ENCODE measurements at places on chromosomes 3 and 15.

GRCh38 chr15:62769604-62770003 lies 272.9 kb upstream of the TPM1 start:
- no peak for DNase-seq

DNA sequence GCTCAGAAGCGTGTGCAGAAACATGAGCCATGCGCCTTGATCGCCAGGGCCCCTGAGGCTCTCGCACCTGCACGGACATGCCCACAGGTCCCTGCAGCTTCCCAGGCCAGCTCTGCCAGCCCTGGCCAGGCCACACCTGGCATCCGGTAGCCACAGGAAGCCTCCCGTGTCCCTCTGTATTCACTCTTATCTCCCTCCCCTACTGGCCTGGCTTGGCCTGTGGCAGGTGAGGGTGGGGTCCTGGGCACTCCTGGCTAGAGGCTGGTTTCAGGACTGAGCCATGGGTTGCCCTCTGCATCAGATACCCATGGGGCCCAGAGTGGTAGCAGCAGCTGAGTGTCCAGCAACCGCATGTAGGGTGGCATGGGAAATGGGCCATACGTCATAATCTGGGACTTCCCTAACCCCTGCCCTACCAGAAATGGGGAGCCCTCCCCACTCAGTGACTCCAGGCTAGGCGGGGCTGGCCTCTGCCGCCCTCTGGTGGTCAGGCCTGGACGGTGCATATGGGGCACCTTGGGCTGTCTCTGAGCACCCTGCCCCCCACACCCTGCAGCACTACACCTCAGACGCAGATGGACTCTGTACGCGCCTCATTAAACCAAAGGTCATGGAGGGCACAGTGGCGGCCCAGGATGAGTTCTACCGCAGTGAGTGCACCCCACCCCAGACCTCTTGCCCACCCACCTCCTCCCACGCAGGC lies 12.6 kb upstream of the LMAN1L start:
- peak; percentile 88 for DNase-seq

- DNase-seq, result no peak
Observed at GRCh38 chr3:168585544-168585943, 489.8 kb upstream of the GOLIM4 start.

DNA sequence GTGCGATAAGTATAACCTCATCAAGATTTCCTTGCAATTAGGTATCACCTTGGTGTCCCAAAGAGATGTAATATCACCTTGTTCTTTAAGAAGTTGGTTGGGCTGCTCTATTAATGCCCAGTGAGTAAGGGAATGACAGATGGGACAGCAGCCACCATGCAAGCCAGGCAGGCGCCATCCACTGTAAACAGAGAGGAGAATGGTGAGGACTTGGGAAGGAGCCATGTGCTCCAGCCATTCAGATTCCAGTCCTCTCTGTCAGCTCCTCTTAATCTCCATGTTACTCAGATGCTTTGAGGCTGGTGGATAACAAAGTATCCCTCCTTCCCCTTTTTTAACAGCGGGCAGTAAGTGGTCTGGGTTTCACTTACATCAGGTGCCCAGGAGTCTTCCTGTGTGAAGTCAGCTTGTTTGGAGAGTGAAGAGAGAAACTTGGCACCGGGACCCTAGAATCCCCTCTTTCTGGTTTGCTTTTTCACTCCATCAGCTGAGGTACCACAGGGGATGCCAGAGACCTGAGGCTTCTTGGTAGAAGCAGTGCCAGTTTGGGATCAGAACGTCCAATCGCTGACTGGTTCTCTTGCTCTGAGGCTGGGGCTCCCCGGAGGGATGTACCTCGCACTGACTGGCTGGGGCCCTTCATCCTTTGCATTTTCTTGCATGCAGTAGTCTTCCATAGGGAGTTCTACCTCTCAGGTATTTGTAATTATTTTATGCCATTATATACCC lies 29.5 kb downstream of the SLCO3A1 start:
- no peak for DNase-seq

GRCh38 chr3:183924956-183925355 lies 40.3 kb upstream of the PARL start:
- no peak for DNase-seq

GRCh38 chr3:157201648-157202278 lies 41.8 kb upstream of the CCNL1 start:
- DNase-seq, result peak; percentile 9

DNA sequence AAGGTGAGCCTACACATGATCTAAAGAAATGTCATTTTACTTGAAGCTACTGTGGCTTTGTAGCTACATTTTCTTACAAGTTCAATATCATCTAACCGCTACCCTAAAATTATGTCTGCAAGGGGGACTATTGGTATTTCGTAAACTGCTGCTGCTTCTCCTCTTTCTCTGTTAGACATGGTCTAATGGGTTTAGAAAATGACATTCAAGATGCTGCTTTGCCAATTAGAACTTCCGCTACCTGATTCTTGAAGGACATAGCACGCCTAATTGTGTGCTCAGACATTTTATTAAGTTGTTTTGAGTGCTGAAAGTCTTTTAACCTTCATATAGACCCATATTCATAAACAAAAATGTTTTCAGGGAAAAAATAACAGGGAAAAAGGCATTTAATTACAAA lies 283.7 kb upstream of the ICE2 start:
- DNase-seq, result no peak

GRCh38 chr15:100601163-100601562 lies 821 bp downstream of the LINS1 start:
- no peak for DNase-seq

GRCh38 chr3:39064646-39065045 lies 12.8 kb downstream of the WDR48 start:
- no peak for DNase-seq

DNA sequence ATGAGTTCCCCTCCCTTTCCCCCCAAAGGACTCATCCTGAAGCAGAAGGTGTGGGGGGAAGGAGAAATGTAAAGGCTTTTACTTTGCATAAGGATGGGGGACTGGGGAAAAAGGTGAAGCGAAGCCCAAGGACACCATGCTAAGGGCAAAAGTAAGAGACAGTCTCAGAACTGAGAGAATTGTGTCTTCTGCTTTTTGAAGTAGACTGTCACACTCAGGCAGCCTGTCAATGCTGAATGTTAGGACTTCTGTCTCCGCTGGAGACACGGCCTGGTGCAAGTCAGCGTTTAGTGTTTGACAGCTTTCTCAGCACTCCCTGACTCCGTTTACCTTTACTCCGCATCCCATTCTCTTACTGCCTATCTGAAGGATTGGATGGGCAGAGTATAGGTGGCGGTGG lies 13.8 kb downstream of the RBM5 start:
- DNase-seq, result no peak

- no peak for DNase-seq
Observed at GRCh38 chr3:102206511-102207031, 228.2 kb upstream of the ZPLD1 start.

- no peak for DNase-seq
Observed at GRCh38 chr15:64858021-64858575, 16.4 kb downstream of the PLEKHO2 start.

DNA sequence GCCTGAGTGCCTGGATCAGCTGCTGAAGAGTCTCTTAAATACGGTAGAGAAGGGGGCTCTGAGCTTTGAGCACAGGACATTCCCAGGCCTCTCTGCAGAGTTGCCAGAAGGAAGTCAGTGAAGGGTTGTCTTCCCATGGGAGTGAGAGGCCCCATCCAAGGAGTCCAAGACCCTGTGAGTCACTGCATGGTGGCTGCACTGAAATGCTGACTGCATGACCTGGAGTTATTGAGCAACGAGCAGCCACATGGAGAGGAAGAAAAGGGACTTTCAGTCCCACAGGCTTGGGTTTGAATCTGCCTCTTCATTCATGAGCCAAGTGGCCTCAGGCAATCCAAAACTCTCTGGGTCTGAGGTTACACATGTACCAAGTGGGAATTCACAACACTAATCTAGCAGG lies 69.6 kb upstream of the RASGRF1 start:
- no peak for DNase-seq

- DNase-seq, result no peak
Observed at GRCh38 chr15:40266828-40267304, 16.0 kb downstream of the ANKRD63 start.

- no peak for DNase-seq
Observed at GRCh38 chr15:37625576-37625975, 308.9 kb upstream of the TMCO5A start.

- DNase-seq, result no peak
Observed at GRCh38 chr15:72086010-72086697, 31.8 kb downstream of the MYO9A start.

- DNase-seq, result no peak
Observed at GRCh38 chr3:43031889-43032545, 52.9 kb downstream of the GASK1A start.

- DNase-seq, result no peak
Observed at GRCh38 chr3:114114719-114115118, 58.2 kb downstream of the QTRT2 start.

GRCh38 chr15:68992696-68993095 lies 21.8 kb upstream of the NOX5 start:
- DNase-seq, result no peak

GRCh38 chr15:29451201-29451781 lies 181.7 kb upstream of the NSMCE3 start:
- DNase-seq, result no peak

DNA sequence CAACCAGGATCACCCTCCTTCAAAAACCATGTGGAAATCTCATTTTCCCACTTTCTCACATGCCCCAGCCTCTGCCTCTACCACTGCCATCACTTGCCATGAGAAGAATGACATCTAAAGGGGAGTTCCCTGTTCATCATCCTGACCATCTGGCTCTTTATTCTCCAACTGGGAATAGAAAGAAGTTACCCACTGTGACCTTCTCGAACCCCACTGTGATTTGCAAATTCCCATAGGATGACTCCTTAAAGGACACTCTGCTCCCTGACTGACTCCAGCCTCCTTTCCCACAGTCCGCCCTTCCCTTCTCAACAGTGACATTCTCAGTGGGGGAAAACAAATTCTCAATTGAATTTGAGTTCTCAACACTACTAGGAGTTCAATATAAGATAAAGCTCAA lies 440.5 kb downstream of the NR2F2 start:
- no peak for DNase-seq

GRCh38 chr15:28993051-28993719 lies 107.4 kb downstream of the APBA2 start:
- DNase-seq, result no peak

GRCh38 chr15:29612096-29612495 lies 210.2 kb downstream of the TJP1 start:
- no peak for DNase-seq

DNA sequence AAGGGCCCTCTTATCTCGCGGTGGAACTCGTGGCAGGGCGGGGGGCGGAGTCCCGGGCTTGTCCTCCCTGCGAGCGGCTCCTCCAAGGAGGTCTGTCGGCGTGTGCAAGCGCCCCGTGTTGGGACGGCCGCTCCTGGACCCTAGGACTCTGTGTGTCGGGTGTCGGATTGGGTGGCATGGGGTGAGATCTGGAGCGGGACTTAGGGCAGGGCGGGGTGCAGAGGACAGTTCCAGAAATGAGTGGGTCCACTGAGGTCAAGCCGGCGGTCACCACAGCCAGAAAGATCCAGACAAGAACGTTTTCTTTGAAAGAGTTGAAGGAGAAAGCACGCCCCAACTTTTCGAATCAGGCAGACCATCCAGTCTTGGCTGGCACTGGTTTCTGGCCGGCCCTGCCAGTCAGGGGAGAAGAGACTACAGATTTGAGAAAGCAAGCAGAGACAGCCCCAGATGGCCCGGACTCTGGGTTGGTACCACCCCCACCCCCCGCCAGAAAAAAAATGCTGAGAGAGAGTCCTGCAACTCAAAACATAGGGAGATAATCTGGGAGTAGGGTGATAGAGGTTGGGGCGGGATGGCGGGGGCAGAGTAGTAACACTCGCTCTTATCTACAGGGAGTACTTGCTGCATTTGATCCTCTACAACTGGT lies 784 bp upstream of the CISH start:
- DNase-seq, result no peak

DNA sequence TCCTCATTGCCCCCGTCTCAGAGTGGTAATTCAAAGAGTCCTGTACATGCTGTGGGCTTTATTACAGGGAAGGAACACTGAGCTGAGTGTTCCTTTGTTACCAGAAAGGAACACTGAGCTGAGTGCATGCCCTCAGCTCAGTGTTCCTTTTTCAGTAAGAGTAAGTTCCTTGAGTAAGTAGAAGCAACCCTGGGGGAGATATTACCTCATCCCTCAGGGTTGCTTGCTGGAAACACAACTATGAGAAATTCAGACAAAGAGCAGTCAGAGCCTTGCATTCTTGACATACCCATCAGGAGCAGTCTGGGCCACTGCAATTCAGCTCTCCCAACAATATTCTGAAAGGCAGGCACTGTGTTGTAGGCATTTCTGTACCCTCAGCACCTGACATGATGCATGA lies 17.0 kb downstream of the CHRM5 start:
- no peak for DNase-seq

GRCh38 chr3:152386208-152386607 lies 117.5 kb downstream of the MBNL1 start:
- DNase-seq, result no peak

DNA sequence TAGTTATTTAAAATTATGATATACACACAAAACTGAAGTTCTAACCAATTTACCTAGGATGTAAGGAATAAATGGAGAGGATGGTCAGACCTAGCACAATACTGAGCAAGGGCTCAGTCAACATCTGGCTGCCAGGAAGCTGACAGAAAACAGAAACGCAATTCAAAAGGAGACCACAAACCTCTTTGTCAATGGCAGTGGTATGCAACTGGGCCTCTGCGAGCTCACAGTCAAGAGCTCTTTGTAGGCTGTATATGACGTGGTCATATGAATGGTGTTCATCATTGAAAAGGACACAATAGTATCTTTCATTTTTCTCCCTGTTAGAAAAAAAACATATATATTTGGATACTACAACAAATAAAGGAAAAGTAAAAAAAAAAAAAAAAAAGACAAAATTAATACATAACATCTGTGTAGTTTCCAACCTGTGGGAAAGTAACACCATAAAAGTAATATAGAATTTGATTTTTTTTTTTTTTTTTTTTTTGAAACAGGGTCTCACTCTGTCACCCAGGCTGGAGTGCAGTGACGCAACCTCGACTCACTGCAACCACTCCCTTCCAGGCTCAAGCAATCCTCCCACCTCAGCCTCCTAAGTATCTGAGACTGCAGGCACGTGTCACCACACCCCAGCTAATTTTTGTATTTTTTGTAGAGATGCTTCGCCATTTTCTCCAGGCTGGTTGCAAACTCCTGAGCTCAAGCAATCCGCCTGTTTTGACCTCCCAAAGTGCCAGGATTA lies 37.9 kb downstream of the UBR1 start:
- no peak for DNase-seq

GRCh38 chr3:145427355-145427754 lies 733.6 kb downstream of the PLOD2 start:
- DNase-seq, result no peak

DNA sequence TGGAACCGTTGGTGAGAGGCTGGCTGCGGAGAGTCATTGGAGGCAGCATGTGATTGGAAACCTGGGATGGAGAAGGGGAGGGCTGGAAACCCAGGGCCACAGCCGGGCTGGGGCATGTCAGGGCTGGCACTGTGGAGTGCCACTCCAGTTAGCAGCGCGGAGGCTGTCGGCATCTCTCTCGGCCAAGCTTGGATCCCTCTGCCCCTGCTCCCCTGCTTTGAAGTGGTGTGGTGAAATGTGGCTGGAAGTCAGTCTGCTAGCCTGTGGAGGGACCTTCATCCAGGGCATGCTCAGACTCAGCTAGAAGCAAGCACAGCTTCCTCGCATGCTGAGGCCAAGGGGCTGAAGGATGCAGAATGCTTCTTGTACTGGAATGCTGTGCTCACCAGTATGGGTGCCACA lies 13.5 kb downstream of the SLCO3A1 start:
- no peak for DNase-seq
